ENCODE measurements at places on chromosomes 5 and 9. TPM values are rescaled to one million over a fixed set of nuclear protein-coding genes. Genes with fewer than 3 reads are reported as not detected.
A peak's percentile ranks its signal among the peaks of the same experiment; 100 is the strongest.

- no peaks in the 10 kb centered on the region for H3K27me3 ChIP-seq
- H3K27ac ChIP-seq = no peak overlapping the region
- no peak overlapping the region for H3K4me3 ChIP-seq
- H3K36me3 ChIP-seq = no peaks in the 10 kb centered on the region
Measured at GRCh38 chr5:26942481-26942880, 95.9 kb downstream of the CDH9 start.

DNA sequence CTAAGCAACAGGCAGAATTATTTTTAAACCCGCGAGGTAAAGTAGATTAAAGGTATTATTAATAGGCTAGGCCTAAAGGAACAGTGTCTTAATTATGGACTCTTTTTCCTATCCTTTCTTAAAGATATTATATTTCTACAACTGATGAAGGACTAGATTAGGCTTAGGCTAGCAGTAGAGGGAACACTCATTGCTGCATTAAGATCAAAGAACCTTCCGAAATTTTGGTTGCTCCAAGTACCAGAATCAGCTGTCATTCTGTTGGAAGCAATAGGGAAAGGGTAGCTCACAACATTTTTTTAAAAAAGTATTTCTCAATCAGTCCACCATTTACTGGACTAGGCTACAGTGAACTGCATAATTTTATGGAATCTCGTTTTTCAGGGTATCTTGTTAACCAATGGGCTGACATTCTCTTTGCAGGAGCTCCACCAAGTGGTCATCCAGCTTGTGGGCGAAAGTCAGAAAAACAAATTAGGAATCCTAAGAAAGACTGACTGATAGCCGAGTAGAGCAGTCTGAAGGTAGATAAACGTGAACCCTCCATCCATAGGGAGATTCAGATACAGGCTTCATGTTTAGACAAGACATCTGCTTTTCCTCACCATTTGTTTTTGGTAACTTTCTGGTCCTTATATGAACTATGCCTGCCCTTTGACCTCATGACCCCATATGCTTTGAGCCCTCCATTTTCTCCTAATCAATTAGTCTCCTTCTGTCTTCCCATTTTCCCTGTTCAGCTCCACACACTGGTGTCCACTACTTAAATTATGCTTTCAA is 103.6 kb upstream of the CHD1 start:
- peaks cover 77% of the 10 kb centered on the region for H3K4me1 ChIP-seq
- no peaks in the 10 kb centered on the region for H3K27me3 ChIP-seq
- DNase-seq = peak; percentile 55
- H3K4me3 ChIP-seq = peak overlapping the region; percentile 73
- peak overlapping the region; percentile 71 for H3K27ac ChIP-seq

DNA sequence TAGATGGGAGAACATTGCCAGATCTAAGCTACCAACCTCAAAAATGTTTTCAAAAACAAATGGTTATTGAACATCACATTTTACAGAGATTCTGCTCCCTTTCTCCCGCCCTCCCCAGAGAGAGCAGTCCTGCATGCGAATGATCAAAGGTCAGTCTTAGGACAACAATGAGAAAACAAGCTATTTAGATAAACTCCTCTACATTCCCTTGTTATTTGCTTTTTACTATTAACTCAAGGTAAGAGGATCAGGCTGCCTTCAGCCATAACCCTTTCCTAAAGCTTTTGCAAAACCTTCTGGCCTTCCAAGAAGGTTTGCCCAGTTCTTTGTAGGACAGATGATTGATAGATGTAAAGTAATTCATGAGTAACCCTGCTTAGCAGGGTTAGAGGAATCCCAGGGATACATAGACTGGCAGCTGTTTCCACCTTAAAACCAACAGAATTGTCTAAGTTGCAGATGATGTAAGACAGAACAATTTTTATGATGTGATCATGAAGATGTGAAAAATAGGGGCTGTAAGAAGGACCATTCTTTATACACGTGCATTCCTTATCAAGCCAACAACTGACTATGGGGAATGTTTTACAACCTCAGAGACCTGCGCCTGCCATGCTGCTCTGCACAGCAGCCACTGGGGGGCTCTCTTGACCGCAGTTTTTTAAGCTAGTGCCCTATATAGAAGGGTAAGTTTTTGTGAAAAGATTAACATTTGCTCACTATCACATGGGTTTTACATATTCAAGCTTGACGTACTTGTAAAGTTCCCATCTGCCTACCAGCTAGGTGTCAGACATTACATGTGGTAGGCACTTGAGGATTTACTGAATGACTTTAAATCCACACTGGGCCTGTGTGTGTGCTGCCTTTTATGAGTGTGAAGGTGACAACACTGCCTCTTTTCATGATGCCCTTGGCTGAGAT is 2.3 kb upstream of the ZNF782 start:
- H3K36me3 ChIP-seq = peaks cover 7% of the 10 kb centered on the region
- no peak overlapping the region for H3K4me3 ChIP-seq
- no peak overlapping the region for H3K27ac ChIP-seq
- H3K27me3 ChIP-seq = peaks cover 5% of the 10 kb centered on the region
- DNase-seq = peak; percentile 80

DNA sequence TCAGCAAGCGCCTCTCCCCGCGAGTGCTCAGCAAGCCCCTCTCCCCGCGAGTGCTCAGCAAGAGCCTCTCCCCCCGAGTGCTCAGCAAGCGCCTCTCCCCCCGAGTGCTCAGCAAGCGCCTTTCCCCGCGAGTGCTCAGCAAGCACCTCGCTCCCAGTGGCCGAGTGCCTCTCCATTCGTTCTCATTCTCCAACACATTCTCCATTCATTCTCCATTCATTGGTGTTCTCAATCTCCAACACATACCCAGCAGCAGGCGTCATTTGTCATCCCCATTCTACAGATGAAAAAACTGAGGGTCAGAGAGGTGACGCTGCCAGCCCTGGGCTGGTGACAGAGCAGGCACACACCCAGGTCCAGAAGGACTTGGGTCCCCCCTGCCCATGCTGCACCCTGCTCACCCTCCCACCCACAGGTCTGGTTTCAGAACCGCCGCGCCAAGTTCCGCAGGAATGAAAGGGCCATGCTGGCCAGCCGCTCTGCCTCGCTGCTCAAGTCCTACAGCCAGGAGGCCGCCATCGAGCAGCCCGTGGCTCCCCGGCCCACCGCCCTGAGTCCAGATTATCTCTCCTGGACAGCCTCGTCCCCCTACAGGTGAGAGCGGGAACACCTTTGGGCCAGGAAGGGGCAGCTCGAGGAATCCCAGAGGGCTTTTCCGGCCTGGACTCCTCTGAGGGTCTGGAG is 32.5 kb downstream of the PTGES start:
- H3K4me1 ChIP-seq = no peaks in the 10 kb centered on the region
- H3K36me3 ChIP-seq = no peaks in the 10 kb centered on the region
- H3K27me3 ChIP-seq = peaks cover 10% of the 10 kb centered on the region
- DNase-seq = no peak

- DNase-seq = no peak
- H3K4me3 ChIP-seq = no peak overlapping the region
- no peaks in the 10 kb centered on the region for H3K4me1 ChIP-seq
- no peak overlapping the region for H3K27ac ChIP-seq
- H3K36me3 ChIP-seq = no peaks in the 10 kb centered on the region
Measured at GRCh38 chr5:143453720-143454119, 50.2 kb upstream of the NR3C1 start.

DNA sequence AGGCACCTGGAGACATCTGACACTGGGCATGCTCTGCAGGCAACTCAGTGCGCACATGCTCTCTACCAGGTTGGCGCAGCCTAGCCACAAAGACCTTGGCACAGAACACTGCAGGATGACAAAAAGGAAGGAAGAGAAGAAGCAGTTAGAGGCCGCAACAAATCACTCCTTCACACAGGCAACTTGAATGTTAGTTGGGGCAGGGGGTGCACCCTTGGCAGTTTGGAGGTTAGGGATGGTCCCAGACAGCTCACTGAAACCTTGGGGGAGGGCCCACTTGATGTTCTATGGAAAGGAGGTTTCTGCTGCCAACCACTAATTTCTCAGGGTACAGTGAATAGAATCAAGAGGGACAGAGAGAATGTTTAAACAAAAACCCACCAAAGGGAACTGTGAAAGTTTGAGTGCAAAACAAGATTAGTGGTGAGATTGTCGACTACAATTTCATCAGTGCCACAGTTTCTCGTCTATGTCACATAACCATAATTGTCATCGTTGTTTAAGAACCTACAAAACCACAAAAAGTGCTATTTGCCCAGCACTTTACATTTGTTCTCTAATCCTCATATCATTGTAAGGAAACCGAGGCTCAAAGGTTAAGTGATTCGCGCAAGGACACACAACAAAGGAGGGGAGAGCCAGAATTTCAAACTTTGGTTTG is 48.7 kb downstream of the FBXW11 start:
- peak; percentile 77 for DNase-seq
- H3K4me1 ChIP-seq = peaks cover 85% of the 10 kb centered on the region
- H3K36me3 ChIP-seq = peaks cover 2% of the 10 kb centered on the region
- H3K27me3 ChIP-seq = no peaks in the 10 kb centered on the region
- H3K4me3 ChIP-seq = no peak overlapping the region
- peak overlapping the region; percentile 59 for H3K27ac ChIP-seq

DNA sequence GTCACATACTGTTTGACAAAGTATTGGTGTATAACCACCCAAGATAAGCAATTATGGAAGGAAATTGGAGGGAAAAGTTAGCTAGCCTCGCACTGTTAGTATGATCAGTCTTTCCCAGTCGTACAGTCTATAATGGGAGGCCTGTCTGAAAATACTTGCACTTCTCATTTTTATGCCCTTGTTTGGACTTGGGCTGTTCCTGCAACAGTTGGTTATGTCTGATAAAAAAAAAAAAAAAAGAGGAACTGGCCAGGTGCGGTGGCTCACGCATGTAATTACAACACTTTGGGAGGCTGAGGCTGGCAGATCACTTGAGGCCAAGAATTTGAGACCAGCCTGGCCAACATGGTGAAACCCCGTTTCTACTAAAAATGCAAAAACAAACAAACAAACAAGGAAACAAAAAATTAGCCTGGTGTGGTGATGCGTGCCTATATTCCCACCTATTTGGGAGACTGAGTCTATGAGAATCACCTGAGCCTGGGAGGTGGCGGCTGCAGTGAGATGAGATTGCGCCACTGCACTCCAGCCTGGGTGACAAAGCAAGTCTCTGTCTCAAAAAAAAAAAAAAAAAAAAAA is 58.3 kb upstream of the ANKRD33B start:
- DNase-seq = no peak
- H3K4me3 ChIP-seq = no peak overlapping the region
- H3K36me3 ChIP-seq = no peaks in the 10 kb centered on the region
- H3K27ac ChIP-seq = no peak overlapping the region

DNA sequence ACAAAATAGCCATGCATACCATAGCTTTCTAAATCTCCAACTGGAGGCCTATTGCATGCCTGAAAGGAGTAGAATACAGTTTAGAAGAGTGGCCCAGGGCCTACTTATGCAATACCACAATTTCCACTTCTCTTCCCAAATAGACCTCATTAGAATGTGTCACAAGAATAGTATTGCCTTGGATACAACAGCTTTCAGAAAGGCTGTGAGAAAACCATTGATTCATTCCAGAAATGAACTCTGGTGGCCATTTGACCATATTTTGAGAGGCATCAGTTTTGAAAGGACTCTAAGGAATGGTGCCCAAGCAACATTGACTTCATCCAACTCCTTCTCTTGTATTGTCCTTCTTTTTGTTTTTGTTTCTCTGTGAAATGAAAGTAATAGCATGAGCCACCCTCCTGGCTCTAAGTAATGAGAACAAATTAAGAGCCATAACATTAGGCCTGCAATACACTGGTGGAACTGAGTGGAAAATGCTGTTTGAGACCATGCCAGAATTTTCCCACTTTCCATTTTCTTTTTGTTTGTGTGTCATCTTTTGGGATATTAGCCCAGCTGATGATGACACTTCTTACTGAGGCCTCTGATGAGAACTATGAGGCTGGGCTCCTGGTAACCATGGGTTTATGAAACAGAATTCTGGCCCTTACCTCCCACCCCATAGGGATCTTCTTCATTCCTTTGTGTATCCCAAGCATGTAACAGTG is 90.2 kb downstream of the TMEM174 start:
- H3K4me1 ChIP-seq = no peaks in the 10 kb centered on the region
- no peaks in the 10 kb centered on the region for H3K36me3 ChIP-seq
- peaks cover 29% of the 10 kb centered on the region for H3K27me3 ChIP-seq
- no peak overlapping the region for H3K4me3 ChIP-seq
- H3K27ac ChIP-seq = no peak overlapping the region
- no peak for DNase-seq

DNA sequence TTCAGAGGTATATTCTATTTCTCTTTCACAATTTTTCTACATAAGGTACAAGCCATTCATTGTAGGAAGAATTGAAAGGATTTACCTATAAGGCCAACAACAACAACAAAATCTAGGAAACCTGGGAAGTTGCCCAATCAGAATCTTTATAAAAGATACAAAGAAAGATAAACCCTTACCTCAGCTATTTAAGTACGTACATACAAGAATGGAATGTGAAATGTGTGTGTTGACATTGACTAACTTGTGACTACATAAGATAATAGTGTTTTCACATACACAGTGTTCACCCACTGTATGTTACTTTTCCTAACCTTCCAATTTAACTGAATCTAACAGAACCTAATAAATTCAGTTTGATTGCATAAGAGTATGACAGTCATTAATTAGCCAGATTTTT is 154.1 kb downstream of the ADAMTS6 start:
- no peaks in the 10 kb centered on the region for H3K4me1 ChIP-seq
- no peaks in the 10 kb centered on the region for H3K36me3 ChIP-seq
- no peak overlapping the region for H3K4me3 ChIP-seq
- H3K27ac ChIP-seq = no peak overlapping the region
- H3K27me3 ChIP-seq = no peaks in the 10 kb centered on the region
- no peak for DNase-seq

GRCh38 chr5:92353107-92354030 is 970.3 kb upstream of the ARRDC3 start:
- no peak overlapping the region for H3K4me3 ChIP-seq
- H3K4me1 ChIP-seq = no peaks in the 10 kb centered on the region
- no peaks in the 10 kb centered on the region for H3K36me3 ChIP-seq
- no peak for DNase-seq
- H3K27ac ChIP-seq = no peak overlapping the region

- no peaks in the 10 kb centered on the region for H3K27me3 ChIP-seq
- H3K36me3 ChIP-seq = peaks cover 10% of the 10 kb centered on the region
- peaks cover 4% of the 10 kb centered on the region for H3K4me1 ChIP-seq
- no peak for DNase-seq
- no peak overlapping the region for H3K27ac ChIP-seq
- no peak overlapping the region for H3K4me3 ChIP-seq
Measured at GRCh38 chr5:175715627-175716522, 58.0 kb downstream of the HRH2 start.

DNA sequence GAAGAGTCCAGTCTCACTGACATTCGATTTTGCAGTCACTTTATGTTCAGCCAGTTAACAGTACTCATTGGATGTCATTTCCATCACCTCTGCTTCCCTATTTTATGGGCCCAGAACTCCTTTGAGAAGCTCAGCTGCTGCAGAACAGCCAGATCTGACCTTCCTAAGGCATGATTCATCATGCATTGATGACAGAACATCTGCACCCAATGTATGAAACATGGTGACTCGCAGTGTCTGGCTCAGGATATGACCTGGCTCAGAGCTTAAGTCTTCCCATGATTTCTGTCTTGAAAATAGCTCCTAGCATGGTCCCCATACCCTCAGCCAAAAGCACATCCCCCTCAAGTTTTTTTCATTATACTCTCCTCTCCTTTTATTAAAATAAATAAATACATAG is 92.6 kb upstream of the TRIM32 start:
- peak; percentile 9 for DNase-seq
- no peaks in the 10 kb centered on the region for H3K4me1 ChIP-seq
- peaks cover 7% of the 10 kb centered on the region for H3K36me3 ChIP-seq
- H3K27ac ChIP-seq = no peak overlapping the region

Gene F12
- 5.9 TPM for total RNA-seq

Gene LRRC14B
- not detected for total RNA-seq

Gene PTPDC1
- 4.2 TPM for total RNA-seq

Gene NOXA1
- 1.1 TPM for total RNA-seq

Gene SCGB3A2
- not detected for total RNA-seq

Gene SLC34A3
- not detected for total RNA-seq

Gene FBP2
- total RNA-seq = not detected

Gene C5
- 2.7 TPM for total RNA-seq
